ENCODE measurements at places on chromosomes 3 and 15.
A peak's percentile ranks its signal among the peaks of the same experiment; 100 is the strongest.

DNA sequence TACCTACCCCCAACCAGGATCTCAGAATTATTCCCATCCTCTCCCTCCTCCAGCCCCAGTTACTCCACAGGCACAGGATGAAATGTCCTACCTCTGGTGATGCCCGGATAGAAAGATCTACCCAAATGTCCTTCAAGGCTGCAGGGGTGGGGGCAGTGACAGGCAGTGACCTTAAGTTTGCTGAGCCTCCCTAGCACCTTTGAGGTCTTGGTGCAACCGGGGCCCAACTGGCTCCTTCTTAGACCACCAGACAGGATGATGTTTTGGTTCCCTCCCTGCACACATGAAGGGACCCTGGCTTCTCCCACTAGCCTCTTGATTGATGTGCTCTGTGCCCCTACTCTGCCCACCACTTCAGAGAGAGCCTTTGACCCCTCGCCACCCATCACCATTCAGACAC, 36.4 kb downstream of the EXOG start:
- DNase-seq: no peak

DNA sequence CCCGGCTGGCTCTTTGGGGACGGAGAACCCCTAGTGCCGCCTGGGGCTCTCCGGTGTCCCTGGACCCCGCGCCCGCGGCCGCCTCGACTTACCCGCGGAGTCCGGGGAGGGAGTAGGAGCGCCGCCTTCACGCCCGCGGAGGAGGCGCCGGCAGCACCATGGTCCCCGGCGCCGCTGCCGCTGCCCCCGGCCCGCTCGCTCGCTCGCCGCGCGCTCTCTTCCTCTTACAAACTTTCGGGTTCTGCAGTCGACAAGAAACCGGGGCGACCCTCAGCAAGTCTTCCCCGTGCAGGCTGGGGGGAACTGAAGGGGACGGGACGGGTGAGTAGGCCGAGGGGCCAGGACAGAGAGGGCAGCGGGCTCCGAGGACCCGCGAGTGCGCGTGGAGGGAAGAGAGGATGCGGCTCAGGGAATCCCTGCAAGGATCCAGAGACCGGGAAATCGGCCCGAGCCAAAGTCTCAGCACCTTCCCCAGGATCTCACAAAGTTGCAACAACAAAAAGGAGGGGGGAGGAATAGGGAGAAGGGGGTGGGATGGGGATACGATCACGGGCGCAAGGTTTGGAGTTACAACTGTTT, 2.0 kb downstream of the FOXP1 start:
- no peak for DNase-seq

DNA sequence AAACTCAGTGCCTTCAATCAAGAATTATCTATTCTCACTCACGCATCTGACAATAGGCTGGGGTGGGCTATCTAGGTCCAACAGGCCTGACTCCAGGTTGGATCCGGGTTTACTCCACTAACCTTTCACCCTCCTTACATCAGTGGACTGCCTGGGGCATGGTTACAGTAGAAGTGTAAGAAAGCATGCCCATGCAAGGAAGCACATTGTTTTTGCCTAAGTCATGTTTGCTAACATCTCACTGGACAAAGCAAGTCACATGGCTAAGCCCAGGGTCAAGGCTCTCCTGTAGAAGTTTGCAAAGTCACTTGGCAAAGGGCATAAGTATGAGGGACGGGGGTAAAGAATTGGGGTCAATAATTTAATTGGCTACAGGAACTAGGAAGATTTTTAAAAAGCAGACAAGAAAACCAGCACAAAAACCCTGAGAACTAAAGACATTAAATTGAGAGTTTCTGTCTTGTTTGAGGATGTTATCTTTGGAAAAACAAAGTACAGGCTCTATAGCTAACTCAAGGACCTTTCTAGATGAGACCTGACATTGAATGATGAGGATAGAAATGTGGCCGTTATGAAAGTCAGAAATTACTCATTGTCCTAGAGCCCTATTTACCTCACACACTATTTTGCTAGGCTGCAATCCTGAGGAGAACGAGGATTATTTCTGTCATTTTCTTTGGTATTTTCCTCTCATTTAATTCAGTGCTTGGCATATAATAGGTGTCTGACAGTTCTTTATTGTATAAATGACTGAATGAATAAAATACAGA, 214.2 kb downstream of the IL20RB start:
- DNase-seq: no peak

DNA sequence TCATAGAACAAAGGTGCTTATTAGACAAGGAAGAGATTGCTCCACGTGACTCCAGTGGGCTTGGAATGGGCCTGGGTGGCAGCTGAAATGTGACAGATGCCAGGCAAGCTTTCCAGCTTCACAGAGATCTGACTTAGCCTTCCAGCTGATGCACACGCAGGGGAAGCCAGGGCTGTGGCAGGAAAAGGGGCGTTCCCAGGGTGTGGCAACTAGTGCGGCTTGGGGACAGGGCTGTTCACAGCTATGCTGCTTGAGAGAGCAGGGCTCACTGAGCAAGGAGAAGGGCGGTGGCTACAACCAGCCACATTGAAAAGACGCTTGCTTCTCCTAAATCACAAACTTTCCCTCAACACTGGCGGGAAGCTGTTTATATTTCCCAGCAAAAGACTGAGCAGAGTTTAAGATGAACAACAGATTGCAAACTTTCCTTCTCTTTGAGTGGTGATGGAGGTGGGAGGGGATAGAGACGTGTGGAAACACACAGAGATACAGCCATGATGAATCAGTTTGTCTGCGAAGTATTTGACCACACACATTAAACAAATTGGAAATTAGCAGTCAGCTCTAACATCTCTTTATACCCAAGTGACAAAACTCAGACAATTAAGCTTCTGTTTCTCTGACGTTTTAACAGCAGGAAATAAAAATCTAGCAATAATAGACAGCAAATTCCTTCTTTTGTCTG, 127.5 kb downstream of the BDH1 start:
- DNase-seq: no peak

GRCh38 chr3:155173771-155174170, 93.7 kb downstream of the MME start:
- DNase-seq: no peak

- DNase-seq: no peak
Measured at GRCh38 chr15:91627473-91628278, 225.8 kb upstream of the SLCO3A1 start.

DNA sequence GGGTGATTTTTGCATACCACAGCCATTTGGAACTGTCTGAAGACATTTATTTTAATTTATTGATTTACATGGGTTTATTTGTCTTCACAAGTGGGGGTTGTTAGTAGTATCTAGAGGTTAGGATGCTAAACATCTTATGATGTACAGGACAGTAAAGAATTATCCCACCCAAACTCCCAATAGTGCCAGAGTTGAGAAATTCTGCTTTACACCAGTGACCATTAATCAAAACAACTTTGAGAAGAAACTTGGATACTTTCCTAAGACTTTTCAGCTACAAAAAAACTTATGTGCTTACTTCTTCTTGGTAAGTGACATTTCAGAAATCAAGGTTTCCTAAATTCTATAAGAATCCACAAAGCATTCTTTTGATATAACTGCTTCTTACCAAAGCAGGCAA, 156.7 kb downstream of the SUCLG2 start:
- DNase-seq: no peak

- DNase-seq: no peak
Measured at GRCh38 chr15:87212041-87212440, 1044.5 kb downstream of the NTRK3 start.

DNA sequence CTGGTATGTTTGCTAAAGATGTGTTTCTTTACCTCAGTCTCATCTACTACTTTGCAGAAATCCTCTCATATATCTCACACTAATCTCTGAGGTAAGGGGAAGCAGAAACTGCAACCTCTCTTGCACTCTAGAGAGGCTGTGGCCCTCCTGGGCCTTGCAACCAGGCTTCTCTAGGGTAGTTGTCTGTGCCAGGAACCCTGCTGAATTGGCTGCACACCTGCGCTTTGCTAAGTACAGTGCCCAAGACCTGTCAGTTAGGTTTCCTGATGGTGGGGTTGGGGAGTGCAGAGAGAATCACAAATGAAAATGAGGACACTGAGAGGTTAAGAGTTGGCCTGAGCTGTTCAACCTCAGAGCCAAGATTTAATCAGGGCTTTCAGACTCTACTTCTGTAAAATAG, 117.2 kb upstream of the PLXNA1 start:
- no peak for DNase-seq

- DNase-seq: no peak
Measured at GRCh38 chr3:160346511-160346910, 52.5 kb downstream of the IFT80 start.

DNA sequence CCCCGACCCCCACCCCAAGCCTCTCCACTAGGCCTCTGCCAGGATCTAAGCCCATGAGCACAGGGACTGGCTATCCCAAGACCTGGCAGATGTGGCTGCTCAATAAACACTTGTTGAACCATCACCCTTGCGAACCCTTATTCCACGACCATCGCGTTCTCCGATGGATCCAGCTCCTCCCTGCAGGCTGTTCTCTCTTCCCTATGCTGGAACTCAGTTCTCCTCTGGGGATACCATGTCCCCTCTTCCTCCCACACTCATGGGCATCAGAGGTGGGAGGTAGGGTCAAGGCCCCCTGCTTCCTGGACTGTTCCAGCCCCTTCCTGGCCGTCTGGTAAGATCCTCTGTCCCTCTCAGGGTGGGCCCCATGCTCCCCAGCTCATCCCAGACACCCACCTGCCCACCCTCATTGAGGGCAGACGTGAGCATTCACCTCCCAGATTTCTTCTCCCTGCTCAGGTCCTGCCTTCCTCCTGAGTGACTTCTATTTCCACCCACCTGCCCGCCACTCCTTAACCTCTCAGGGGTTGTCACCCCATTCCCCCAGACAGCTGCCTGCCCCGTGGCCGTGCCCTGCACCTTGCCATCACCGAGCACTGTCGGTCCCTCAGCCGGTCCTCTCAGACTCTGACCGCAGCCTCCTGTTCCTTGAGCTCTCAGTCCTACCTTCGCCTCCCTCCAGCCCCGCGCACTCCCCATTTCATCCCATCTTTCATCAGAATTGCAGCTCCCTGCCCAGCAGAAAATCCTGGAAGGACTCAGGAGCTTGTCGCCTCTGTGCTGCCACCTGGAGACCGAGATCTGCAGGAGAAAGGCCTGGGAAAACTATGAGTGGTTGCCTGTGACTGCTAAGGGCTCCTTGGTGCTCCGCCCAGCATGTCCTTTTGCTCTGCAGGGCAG, 42.0 kb downstream of the PML start:
- peak; percentile 5 for DNase-seq

- DNase-seq: no peak
Measured at GRCh38 chr3:158419820-158420653, 151.0 kb upstream of the MLF1 start.

DNA sequence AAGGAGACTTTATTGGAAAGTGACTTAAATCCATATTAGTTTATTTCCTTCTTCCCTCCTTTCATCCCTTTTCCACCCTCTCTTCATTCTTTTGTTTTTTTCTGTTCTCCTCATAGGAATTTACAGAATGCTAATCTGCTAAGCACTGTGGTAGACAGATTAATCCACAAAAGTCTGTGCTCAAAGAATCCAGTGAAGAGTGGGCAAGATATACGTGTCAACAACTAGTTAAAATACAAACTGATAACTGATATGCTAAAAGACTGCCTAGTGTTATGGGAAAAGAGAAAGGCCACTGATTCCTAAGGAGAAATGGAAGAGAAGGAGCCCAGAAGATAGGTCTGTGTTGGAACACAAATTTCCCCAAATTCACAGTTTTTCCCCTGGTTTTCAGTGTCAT, 202.2 kb downstream of the MBNL1 start:
- DNase-seq: no peak

GRCh38 chr15:71131601-71132362, 16.5 kb downstream of the THSD4 start:
- DNase-seq: no peak

DNA sequence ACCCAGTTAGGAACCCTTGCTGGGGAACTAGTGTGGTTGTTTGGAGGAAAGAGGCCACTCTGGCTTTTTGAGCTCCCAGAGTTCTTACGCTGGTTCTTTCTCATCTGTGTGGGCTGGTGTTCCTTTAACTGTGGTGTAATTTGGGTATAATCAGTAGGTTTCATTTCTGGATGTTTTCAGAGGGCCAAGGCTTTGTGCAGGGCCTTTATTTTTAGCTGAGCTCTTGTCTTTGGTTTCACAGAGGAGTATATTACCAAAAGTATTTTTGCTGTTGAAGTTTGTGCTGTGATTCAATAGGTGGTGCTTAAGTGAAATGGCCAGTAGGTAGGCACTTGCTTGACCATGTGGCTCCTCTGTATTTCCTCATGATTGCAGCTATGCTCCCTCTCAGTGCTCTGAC, 357.9 kb downstream of the KCNH8 start:
- no peak for DNase-seq

GRCh38 chr3:139113231-139113992, 68.7 kb upstream of the PRR23C start:
- peak; percentile 41 for DNase-seq

- peak; percentile 12 for DNase-seq
Measured at GRCh38 chr15:81118361-81118760, 15.7 kb upstream of the CFAP161 start.

GRCh38 chr15:78570710-78571109, 5.4 kb downstream of the CHRNA5 start:
- DNase-seq: no peak

DNA sequence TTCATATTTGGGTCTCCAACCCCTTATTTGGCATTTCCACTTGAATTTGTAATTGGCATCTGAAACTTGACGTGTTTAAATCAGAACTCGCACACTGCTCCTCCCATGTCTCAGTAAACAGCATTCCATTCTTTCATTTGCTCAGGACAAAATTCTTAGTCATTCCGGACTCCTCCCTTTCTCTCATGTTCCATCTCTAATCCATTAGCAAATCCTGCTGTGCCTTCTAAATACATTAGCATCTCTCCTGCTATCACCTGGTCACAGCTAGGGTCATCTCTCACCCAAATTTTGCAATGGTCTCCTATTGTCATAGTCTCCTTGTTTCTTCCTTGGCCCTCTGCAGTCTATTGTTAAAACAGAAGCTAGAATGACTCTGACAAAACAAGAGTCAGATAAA, 119.9 kb upstream of the CADPS start:
- no peak for DNase-seq

DNA sequence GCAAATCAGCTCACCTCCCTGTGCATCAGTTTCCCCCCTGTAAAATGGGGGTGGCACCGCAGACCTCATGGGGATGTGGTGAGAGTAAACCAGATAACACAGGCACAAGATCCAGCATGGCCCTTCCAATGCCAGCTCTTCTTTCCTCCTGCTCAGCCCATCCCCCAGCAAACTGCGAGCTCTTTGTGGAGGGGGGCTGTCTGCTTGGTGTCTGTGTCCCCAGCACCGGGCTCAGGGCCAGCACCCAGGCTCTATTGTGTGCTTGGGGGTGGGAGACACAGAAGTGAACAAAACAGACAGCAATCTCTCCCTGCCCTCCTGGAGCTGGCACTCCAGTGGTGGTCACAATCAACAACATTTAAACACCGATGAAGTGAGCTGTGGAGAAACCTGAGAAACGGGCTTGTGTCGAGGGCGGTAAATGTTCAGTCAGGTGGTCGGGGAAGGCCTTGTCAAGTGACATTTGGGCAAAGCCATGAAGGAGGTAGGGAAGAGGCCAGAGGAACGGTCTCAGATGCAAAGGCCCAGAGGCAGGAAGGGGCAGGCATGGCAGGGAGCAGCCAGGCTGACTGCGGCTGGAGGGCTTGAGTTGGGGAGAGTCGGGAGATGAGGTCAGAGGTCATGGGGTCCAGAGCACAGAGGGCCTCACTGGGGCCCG, 28.4 kb downstream of the GRIP2 start:
- DNase-seq: no peak

- no peak for DNase-seq
Measured at GRCh38 chr3:49674497-49674983, 389 bp downstream of the APEH start.

- DNase-seq: no peak
Measured at GRCh38 chr15:77538027-77538451, 94.7 kb downstream of the LINGO1 start.

GRCh38 chr15:99057697-99058420, 47.0 kb upstream of the SYNM start:
- DNase-seq: no peak
